ENCODE measurements at places on chromosomes 11 and 22.
A peak's percentile ranks its signal among the peaks of the same experiment; 100 is the strongest.

DNA sequence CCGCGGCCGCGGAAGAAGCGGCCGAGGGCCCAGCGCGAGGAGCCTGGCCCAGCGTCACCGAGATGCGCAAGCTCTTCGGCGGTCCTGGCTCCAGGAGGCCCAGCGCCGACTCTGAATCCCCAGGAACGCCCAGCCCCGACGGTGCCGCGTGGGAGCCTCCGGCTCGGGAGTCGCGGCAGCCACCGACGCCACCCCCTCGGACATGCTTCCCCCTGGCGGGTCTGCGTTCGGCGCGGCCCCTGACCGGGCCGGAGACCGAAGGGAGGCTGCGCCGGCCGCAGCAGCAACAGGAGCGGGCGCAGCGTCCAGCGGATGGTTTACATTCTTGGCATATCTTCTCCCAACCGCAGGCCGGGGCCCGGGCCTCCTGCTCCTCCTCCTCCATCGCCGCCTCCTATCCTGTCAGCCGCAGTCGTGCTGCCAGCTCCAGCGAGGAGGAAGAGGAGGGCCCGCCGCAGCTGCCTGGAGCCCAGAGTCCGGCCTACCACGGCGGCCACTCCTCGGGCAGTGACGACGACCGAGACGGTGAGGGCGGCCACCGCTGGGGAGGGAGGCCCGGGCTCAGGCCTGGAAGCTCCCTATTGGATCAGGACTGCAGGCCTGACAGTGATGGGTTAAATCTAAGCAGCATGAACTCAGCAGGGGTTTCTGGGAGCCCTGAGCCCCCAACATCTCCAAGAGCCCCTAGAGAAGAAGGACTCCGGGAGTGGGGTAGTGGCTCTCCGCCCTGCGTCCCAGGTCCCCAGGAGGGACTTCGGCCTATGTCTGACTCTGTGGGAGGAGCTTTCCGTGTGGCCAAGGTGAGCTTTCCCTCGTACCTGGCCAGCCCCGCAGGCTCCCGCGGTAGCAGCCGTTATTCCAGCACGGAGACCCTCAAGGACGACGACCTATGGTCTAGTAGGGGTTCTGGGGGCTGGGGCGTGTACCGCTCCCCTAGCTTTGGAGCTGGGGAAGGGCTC, 1.2 kb downstream of the ARHGEF17 start:
- DNase-seq = no peak

GRCh38 chr11:106172386-106172991, 95.0 kb downstream of the AASDHPPT start:
- no peak for DNase-seq

DNA sequence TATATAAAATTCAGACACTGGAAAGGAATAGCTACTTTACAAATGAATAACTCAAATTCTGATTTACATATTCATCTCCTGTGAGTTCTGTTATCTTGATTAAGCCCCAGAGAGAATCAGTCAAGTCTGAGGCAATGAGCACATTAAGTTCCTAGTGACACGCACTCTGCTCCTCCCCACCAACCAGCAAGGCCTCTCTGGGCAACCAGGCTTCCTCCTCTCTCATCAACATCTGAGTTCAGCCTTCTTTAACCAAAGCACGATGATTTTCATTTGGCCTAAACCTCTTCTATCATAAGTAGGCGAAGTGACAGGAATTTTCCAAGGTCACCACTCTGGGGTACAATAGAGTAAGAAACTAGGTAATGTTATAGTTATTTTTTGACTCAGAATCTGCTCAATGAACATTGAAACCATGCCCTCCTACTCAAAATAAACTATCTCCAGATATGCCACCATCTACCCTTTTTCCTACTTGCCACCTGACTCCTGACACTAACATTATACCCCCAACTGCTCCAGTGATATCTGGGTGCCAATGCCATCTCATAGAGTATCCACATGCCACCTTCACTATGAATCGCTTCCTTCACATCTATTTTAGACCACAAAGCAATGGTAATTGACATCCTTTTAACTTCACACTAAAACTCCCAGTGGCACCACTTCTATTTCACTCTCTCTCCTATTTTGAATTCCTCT, 114.8 kb downstream of the FAM76B start:
- no peak for DNase-seq

- DNase-seq = no peak
These were observed 55.3 kb upstream of the GCAT start for GRCh38 chr22:37752189-37753087.

GRCh38 chr11:9601037-9601875, 27.8 kb downstream of the WEE1 start:
- DNase-seq = peak; percentile 57

DNA sequence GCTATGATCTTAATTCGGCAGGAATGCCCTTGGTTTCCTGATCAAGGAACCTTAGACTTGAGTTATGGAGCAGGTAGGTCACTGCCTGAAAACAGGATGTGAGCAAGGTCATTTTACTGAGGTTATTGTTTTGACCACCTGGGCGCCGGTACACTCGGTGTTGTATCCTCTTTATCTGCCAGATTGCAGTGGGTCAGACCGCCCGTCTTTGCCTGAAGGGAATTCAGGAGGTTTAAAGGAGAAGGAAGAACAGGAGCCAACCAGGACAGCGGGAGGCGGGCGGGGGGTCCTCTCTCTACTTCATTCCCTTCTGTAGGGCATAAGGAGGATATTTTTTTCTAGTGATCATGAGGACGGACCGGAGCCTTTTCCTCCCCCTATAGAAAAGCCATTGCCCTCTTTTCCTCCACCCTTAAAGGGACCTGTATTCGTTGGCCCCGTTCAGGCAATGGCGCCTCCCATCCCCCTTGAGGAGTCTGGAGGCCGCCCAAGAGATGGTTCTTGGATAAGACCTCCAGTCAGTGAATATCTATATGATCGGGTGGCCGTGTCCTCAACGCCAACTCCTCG, 649 bp downstream of the MS4A15 start:
- no peak for DNase-seq

DNA sequence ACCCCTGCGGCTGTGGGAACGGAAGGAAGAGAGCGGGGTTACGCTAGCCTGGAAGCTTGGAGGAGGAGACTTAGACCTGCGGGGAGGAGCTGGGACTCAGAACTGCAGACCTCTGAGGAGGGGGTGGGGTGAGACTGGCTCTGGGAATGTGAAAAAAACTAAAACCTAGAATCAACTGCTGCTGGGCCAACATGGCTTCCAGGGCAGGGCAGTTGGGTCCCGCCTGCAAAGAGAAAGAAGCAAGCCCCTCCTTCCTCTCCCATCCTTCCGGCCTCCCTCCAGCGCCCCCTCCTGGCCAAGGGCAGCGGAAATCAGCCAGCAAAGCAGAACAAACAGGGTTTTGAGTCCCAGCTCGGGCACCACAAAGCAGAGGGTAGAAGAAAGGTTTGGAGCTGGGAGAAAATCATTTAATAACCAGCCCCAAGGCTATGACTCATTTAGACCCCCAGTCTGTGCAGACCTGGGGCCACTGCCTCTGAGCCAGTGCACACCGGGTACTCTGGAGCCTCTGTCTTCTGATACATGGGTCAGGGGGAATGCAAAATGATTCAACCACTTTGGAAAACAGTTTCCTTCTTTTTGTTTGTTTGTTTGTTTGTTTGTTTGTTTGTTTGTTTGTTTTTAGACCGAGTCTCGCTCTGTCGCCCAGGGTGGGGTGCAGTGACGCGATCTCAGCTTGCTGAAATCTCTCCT, 7.3 kb upstream of the NCF4 start:
- peak; percentile 81 for DNase-seq

GRCh38 chr11:29480981-29481380, 535.8 kb downstream of the KCNA4 start:
- no peak for DNase-seq

DNA sequence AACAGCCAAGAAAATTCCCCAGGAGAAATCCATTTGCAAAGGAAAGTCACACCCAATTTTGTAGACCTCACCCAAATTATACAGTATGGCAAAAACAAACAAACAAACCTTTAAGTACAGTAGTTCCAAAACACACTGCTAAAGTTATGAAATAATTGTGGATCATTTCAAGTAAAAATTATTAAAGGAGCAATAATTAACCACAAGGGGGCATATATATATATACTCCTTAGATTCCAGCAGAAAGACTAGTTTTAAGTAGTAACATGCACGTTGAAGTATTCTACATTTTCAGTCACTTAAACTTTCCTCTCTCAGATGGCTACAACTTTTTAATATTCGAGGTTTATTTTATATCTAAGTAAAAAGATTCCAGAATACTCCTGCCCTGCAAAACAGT, 26.8 kb downstream of the RNF141 start:
- DNase-seq = no peak

DNA sequence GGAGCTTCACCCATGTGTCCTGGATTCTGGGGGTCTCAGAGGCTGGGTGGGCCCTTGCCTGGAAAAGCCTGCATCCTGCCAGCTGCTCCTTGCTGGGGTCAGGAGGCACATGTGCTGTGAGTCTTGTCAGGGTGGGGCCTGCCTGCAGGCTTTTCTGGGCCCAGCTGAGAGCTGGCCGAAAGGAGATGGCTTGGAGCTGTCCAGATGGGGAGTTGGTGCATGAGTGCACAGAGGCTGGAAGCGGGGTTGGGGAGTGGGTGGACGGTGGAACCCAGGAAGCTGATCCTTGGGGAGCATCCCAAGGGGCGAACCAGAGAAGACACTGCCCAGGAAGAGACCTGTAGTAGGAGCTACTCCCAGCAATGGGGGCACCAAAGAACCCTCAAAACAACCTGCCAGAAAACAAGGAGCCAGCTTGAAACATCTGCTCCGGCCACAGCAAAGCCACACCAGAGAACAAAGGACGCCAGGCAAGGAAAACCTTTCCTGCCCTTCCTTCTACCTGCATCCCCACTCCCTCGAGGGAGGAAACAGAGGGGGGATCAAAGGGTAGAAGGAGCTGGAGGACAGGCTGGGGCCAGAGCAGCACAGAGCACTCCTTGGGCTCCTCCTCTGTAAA, 8.2 kb upstream of the KCTD17 start:
- DNase-seq = no peak

- peak; percentile 1 for DNase-seq
These were observed 49.2 kb downstream of the DBX1 start for GRCh38 chr11:20110908-20111669.

GRCh38 chr11:47986742-47987141, 6.4 kb downstream of the PTPRJ start:
- DNase-seq = no peak

GRCh38 chr22:45235101-45235777, 5.5 kb downstream of the KIAA0930 start:
- DNase-seq = peak; percentile 51

- DNase-seq = peak; percentile 70
These were observed 547 bp downstream of the PARVG start for GRCh38 chr22:44181033-44181911.

- no peak for DNase-seq
These were observed 488.0 kb upstream of the CCDC90B start for GRCh38 chr11:83773950-83774880.

GRCh38 chr11:110374921-110375320, 54.8 kb upstream of the FDX1 start:
- DNase-seq = no peak

GRCh38 chr22:32202539-32203180, 2.2 kb downstream of the RFPL2 start:
- DNase-seq = no peak
